Activated CD4-positive, CD25-positive, alpha-beta regulatory T cell treated with anti-CD3 and anti-CD28 coated beads, Interleukin-2, amount 50 U/mL, for 72 hours (primary cell): ENCODE measurements at places on chromosomes 13 and 19.

- no peak for DNase-seq
These were observed 415.4 kb upstream of the KLHL1 start for GRCh38 chr13:70523622-70524021.

GRCh38 chr13:44305917-44306370, 67.7 kb upstream of the SERP2 start:
- no peak for DNase-seq

DNA sequence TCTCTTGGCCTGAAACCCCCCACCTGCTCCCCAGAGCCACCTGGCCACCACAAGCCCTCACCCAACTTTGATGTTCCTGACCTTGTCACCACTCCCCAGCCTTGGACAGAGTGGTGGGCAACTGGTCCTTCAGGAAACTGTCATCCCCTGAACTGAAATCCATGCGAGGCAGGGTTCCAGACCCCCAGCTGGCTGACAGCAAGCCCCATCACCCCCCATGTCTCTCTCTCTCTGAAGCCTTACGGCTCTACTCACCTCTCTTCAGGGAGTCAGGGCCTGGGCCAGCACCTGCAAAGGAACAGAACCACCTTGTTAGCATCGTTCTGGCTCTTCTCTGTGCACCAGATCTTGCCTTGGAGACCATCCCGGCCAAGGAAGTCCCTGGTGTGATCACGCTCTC, 2.6 kb downstream of the LRFN1 start:
- DNase-seq, result no peak

GRCh38 chr13:97696921-97697320, 256.6 kb upstream of the IPO5 start:
- no peak for DNase-seq

DNA sequence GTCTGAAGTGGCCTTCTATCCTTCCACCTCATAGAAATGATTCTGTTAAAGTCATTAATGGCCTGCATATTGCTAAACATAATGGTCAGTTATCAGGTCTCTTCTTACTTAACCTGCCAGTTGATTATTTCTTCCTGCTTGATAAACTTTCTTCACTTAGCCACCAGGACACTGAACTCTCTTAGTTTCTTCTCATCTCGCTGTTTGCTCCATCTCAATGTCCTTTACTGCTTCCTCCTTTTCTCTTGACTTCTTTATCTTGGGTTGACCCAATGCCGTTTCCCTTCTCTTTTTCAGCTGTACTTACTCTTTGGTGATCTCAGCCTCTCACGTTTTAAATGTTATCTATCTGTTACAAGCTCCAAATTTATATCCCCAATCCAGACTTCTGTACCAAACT, 17.1 kb upstream of the CLC start:
- DNase-seq, result no peak
